ENCODE measurements at places on chromosomes 5 and 9. TPM values are rescaled to one million over a fixed set of nuclear protein-coding genes. Genes with fewer than 3 reads are reported as not detected.

GRCh38 chr5:14202462-14202861 lies 59.3 kb downstream of the TRIO start:
- no peaks in the 10 kb centered on the region for H3K36me3 ChIP-seq
- no peaks in the 10 kb centered on the region for H3K27me3 ChIP-seq
- no peak overlapping the region for H3K4me3 ChIP-seq
- DNase-seq: no peak
- H3K27ac ChIP-seq: no peak overlapping the region
- H3K4me1 ChIP-seq: peaks cover 30% of the 10 kb centered on the region

DNA sequence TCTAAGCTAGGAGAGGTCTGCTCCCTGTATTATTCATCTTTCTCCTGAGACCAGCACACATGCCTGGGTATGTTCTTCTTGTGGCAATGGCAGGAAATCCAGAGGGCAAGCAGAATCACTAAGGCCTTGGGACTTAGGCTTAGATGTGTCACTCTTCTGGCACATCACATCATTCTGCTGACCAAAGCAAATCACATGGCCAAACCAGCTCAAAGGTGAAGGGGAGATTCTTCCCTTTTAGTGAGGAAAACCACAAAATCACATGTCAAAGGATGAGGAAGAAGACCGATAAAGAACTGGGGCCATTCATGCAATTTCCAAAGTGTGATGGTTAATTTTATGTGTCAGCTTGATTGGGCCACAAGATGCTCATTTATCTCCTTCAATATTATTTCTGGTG lies 5.7 kb upstream of the AGGF1 start:
- DNase-seq: no peak
- no peaks in the 10 kb centered on the region for H3K4me1 ChIP-seq
- no peaks in the 10 kb centered on the region for H3K36me3 ChIP-seq
- H3K4me3 ChIP-seq: no peak overlapping the region
- H3K27me3 ChIP-seq: no peaks in the 10 kb centered on the region
- H3K27ac ChIP-seq: no peak overlapping the region

GRCh38 chr9:18825656-18826170 lies 207.3 kb downstream of the SAXO1 start:
- no peaks in the 10 kb centered on the region for H3K27me3 ChIP-seq
- no peak for DNase-seq
- no peak overlapping the region for H3K27ac ChIP-seq
- no peaks in the 10 kb centered on the region for H3K4me1 ChIP-seq
- H3K36me3 ChIP-seq: no peaks in the 10 kb centered on the region
- H3K4me3 ChIP-seq: no peak overlapping the region

- H3K27ac ChIP-seq: peak overlapping the region; percentile 9
- no peak for DNase-seq
- H3K27me3 ChIP-seq: no peaks in the 10 kb centered on the region
- peaks cover 25% of the 10 kb centered on the region for H3K4me1 ChIP-seq
These were observed 158.1 kb upstream of the IER5L start for GRCh38 chr9:129336130-129336528.

DNA sequence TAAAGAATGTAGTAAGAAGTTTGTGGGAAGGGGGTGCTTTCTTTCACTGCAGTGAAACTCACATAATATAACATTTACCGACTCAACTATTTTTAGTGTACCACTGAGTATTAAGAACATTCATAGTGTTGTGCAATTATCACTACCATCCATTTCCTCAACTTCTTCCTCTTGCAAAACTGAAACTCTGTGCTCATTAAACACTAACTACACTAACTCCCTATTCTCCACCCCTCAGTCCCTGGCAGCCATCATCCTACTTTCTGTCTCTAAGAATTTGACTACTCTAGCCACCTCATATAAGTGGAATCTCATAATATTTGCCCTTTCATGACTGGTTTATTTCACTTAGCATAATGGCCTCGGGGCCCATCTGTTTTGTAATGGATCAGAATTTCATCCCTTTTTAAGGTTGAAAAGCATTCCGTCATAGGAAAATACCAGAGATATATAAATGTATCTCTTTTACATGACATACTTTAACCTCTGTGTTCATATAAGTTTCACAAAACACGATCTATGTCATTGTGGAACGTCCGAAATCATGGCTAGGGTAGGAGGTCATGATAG lies 56.3 kb upstream of the DIRAS2 start:
- H3K27me3 ChIP-seq: no peaks in the 10 kb centered on the region
- no peaks in the 10 kb centered on the region for H3K4me1 ChIP-seq
- no peak overlapping the region for H3K27ac ChIP-seq
- H3K36me3 ChIP-seq: no peaks in the 10 kb centered on the region
- no peak for DNase-seq
- no peak overlapping the region for H3K4me3 ChIP-seq

DNA sequence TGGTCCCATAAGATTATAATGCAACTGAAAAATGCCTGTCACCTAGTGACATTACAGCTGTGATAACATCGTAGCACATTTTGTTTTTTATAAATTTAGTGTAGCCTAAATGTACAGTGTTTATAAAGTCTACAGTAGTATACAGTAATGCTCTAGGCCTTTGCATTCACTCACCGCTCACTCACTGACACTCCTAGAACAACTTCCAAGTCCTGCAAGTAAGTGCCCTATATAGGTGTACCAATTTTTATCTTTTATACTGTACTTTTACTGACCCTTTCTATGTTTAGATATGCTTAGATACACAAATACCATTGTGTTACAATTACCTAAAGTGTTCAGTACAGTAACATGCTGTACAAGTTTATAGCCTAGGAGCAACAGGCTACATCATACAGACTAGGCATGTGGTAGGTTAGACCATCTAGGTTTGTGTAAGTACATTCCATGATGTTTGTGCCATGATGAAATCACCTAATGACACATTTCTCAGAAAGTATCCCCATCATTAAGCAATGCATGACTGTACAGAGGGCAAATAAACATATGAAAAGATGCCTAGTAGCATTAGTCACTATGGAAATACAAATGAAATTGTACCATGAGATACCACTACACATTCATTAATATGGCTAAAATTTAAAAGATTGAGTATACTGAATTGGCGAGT lies 127.6 kb downstream of the TRPM6 start:
- no peaks in the 10 kb centered on the region for H3K27me3 ChIP-seq
- no peaks in the 10 kb centered on the region for H3K4me1 ChIP-seq
- DNase-seq: no peak

DNA sequence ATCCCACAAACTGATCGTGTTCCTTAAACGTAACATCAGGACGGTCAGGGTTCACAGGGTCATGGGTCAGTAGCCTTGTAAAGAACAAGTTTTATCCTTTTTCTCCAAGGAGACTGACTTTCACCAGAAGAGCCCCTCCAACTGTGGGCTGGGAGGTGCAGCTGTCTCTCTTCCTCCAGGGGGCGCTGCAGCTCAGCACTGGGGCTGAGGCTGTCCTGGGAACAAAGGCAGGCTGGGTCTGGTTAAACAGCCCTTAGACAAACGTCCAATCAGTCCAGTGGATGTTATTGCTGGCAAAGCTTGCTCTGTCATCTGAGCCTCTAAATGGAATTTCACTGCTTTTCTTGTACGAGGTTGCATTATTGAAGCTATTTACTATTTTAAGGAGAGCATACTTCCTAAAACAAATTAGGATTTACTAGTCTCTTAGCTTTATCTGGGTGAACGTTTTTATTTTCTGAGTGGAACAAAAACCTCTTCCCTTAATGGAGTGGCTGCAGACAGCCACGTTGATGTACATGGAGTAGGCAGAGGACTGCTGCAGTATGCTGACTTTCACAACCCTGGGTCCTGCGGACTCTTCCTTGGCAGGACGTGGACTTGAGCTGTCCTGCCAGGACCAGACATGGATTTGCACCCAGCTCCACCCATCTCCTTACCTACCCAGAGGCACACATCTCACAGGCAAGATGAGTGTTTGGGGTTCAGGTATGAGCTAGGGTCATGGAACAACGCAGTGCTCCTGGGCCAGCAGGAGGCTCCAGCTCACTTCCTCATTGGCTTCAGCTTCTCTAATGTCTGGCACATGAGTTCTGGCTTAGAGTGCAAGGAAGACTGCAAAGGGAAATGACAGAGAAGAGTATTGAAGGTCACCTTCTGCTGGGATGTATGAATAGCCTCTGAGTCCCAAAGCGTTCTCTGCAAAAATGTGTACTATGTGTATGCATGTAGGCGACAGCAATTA lies 7.8 kb downstream of the EXOSC2 start:
- H3K36me3 ChIP-seq: peaks cover 49% of the 10 kb centered on the region
- no peak overlapping the region for H3K4me3 ChIP-seq
- peak; percentile 65 for DNase-seq

DNA sequence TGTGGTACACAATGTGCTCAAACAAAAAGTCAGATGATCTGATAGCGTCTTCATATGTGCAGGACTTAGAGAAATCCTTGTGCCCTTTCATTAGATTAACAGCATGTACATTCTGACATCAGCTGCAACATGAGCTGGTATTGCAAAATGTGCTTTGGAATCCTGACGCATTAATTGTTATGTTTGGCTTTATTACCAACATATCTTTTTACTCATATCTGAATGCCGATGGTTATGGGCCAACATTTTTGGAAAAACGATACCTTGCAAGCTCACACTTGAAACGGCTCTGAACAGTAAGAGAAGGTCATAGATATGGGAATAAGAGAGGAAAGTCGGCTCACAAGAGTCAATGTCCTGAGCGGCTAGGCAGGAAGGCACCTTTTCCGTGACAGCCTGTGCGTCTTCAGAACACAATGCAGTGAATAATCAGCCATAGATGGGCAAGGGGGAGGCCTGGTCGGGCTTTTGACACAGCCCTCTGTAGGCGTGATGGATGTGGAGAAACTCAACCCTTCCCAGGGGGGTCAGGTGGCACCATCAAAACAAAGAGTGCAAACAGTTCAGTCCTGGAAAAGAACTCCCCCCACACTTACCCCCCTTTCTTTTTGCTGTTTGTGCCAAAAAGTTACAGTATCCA lies 36.4 kb upstream of the GAS1 start:
- H3K4me3 ChIP-seq: no peak overlapping the region
- no peaks in the 10 kb centered on the region for H3K27me3 ChIP-seq
- no peaks in the 10 kb centered on the region for H3K4me1 ChIP-seq
- DNase-seq: no peak

DNA sequence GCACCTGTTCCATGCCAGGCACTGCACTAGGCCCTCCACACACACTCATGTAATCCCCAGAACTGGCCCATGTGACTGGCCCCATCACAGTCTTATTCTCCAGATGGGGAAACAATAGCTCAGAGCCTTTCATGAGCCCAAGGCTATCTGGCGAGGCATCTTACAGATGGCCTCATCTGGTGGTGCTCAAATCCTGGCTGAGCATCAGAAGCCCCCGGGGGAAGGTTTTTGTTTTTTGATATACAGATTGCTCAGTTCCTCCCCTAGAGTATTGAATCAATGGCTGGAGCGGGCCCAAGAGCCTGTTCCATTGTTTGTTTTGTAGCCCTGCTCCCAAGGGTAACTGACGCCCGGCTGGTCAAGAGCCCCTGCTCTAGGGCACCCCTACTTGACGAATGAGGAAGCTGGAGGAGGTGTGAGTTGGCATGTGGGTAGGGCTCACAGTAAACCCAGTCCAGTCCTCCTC lies 145.3 kb upstream of the RAPGEF1 start:
- H3K27ac ChIP-seq: no peak overlapping the region
- H3K4me1 ChIP-seq: no peaks in the 10 kb centered on the region
- no peak for DNase-seq
- H3K36me3 ChIP-seq: no peaks in the 10 kb centered on the region

- H3K27ac ChIP-seq: no peak overlapping the region
- no peak overlapping the region for H3K4me3 ChIP-seq
- no peaks in the 10 kb centered on the region for H3K36me3 ChIP-seq
These were observed 8.5 kb downstream of the MTREX start for GRCh38 chr5:55316289-55316688.

- no peak overlapping the region for H3K27ac ChIP-seq
- H3K4me3 ChIP-seq: no peak overlapping the region
- no peaks in the 10 kb centered on the region for H3K27me3 ChIP-seq
- DNase-seq: no peak
- no peaks in the 10 kb centered on the region for H3K36me3 ChIP-seq
These were observed 419.4 kb downstream of the MTRR start for GRCh38 chr5:8288334-8288733.

GRCh38 chr9:91820949-91821880 lies 128.8 kb downstream of the ROR2 start:
- DNase-seq: no peak
- no peaks in the 10 kb centered on the region for H3K4me1 ChIP-seq
- no peaks in the 10 kb centered on the region for H3K27me3 ChIP-seq
- H3K36me3 ChIP-seq: no peaks in the 10 kb centered on the region

GRCh38 chr5:175035882-175036533 lies 311.6 kb downstream of the MSX2 start:
- DNase-seq: no peak
- no peaks in the 10 kb centered on the region for H3K27me3 ChIP-seq
- H3K4me3 ChIP-seq: no peak overlapping the region
- no peak overlapping the region for H3K27ac ChIP-seq
- no peaks in the 10 kb centered on the region for H3K36me3 ChIP-seq

- H3K4me3 ChIP-seq: no peak overlapping the region
- no peaks in the 10 kb centered on the region for H3K36me3 ChIP-seq
- H3K27ac ChIP-seq: no peak overlapping the region
- peaks cover 48% of the 10 kb centered on the region for H3K4me1 ChIP-seq
These were observed 40.7 kb upstream of the PPP3R2 start for GRCh38 chr9:101635473-101635872.

- DNase-seq: no peak
- H3K4me3 ChIP-seq: no peak overlapping the region
- no peaks in the 10 kb centered on the region for H3K36me3 ChIP-seq
- no peak overlapping the region for H3K27ac ChIP-seq
- no peaks in the 10 kb centered on the region for H3K27me3 ChIP-seq
These were observed 21.7 kb downstream of the ZNF366 start for GRCh38 chr5:72485430-72485974.

DNA sequence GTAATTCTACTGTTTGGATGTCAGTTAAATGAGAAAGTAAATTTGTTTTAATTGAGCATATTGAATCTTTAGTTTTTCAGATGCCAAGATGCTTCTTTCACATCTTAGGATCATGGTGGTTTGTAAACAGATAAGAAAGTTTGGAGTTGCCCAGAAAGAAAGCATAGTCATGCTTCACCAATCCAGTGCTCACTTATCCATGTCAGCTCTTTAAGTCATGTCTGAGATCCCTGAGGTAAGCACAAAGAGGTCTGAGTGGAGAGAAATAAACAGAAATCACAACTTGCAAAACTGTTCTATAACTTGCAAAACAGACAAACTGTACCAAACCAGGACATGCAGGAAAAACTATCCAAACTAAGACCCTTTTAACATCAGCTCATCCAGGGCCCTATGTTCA lies 87.7 kb downstream of the OSTF1 start:
- no peak overlapping the region for H3K27ac ChIP-seq
- no peaks in the 10 kb centered on the region for H3K36me3 ChIP-seq
- no peaks in the 10 kb centered on the region for H3K27me3 ChIP-seq
- DNase-seq: no peak

Gene RNF180
- total RNA-seq: 5.8 TPM

Gene PFN3
- not detected for total RNA-seq

Gene TMC1
- 0.42 TPM for total RNA-seq

Gene PAM
- 22.7 TPM for total RNA-seq

Gene TAS2R1
- not detected for total RNA-seq

Gene SOHLH1
- total RNA-seq: not detected
